Natural killer cell treated with Interleukin-12 subunit alpha and Interleukin-12 subunit beta and Interleukin-15 and Interleukin-18, amount 100 ng/mL, for 72 hours (primary cell): ENCODE measurements at places on chromosomes 7 and 10. TPM values are rescaled to one million over a fixed set of nuclear protein-coding genes. Genes with fewer than 3 reads are reported as not detected.

DNA sequence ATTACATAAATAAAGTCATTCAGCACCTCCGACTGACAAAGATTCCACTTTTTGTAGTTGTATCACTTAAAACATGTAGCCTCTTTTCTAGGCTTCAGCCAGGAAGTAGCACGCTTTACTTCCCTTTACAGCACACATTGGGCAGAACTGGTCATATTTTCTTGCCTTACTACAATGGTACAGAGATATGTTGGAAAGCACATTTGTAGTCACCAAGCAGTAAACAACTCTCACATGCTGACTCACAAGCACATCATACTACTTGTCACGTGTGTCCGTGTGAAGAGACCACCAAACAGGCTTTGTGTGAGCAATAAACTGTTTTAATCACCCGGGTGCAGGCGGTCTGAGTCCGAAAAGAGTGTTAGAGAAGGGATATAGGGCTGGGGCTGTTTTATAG, 1071.8 kb downstream of the DNAJB9 start:
- no peak for DNase-seq
- H3K27ac ChIP-seq, result no peak overlapping the region
- H3K27me3 ChIP-seq, result no peaks in the 10 kb centered on the region

DNA sequence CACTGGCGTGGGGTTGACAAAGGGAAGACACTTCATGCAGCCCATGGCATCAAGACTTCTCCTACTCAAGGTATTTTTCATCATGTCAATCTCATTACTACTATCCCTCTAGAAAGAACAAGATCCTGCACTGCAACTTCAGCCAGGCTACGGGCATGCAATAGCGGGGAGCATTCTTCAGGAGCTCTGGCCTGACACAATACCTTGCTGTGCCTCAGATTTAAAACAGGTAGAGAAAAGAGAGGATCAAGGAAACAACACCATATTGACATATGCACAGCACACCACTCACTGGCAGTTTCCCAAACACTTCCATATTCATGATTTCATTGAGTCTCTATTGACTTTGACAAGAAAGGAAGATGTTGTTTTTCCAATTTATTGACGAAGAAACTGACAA, 51.5 kb downstream of the DOCK4 start:
- H3K4me1 ChIP-seq, result no peaks in the 10 kb centered on the region
- no peak overlapping the region for H3K4me3 ChIP-seq
- no peak for DNase-seq
- H3K27me3 ChIP-seq, result peaks cover 26% of the 10 kb centered on the region

DNA sequence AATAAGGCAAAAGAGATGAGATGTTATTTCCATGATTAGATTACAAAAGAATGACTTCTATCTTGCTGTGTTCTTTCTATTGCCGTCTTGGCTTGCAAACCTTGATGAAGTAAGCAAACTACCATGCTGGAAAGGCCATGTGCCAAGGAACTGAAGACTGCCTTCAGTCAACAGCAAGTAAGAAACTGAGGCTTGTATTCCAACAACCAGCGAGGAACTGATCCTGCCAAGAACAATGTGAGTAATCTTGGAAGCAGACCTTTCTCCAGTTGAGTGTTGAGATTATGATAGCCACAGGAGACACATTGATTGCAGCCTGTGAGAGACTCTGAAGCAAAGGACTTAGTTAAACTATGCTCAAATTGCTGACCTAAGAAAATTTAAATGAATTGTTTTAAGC, 164.6 kb upstream of the GRM3 start:
- no peaks in the 10 kb centered on the region for H3K4me1 ChIP-seq
- H3K27me3 ChIP-seq, result no peaks in the 10 kb centered on the region
- no peak for DNase-seq
- no peak overlapping the region for H3K27ac ChIP-seq

- no peak overlapping the region for H3K27ac ChIP-seq
- no peak for DNase-seq
- no peaks in the 10 kb centered on the region for H3K4me1 ChIP-seq
- H3K4me3 ChIP-seq, result no peak overlapping the region
- H3K36me3 ChIP-seq, result peaks cover 4% of the 10 kb centered on the region
Observed at GRCh38 chr7:127525866-127526480, 59.4 kb downstream of the GCC1 start.

GRCh38 chr10:126268013-126268920, 120.0 kb downstream of the ADAM12 start:
- no peak overlapping the region for H3K4me3 ChIP-seq
- no peak for DNase-seq
- no peaks in the 10 kb centered on the region for H3K36me3 ChIP-seq
- no peaks in the 10 kb centered on the region for H3K4me1 ChIP-seq
- H3K27ac ChIP-seq, result no peak overlapping the region

GRCh38 chr7:4000139-4000538, 682.0 kb upstream of the FOXK1 start:
- H3K4me1 ChIP-seq, result no peaks in the 10 kb centered on the region
- H3K4me3 ChIP-seq, result no peak overlapping the region
- no peak overlapping the region for H3K27ac ChIP-seq
- H3K36me3 ChIP-seq, result no peaks in the 10 kb centered on the region

DNA sequence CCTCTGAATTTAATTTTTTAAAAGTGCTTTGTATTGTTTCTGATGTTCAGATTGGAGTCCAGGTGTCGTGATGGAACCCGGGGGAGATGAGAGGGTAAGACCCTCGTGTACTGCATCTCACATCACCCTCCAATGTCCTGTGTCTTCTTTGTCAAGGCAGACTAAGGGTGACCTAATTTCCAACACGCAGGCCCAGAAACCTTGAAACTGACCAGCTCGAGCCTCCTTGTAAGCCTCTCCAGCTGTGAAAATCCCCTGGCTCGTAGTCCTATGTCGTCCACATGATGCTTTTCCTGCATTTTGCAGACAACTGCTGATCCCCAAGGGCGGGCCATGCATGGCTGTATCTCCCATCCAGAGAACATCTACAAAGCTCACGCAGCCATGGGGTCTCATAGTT, 220.2 kb downstream of the ARHGAP12 start:
- H3K36me3 ChIP-seq, result peaks cover 18% of the 10 kb centered on the region
- H3K27ac ChIP-seq, result peak overlapping the region; percentile 55
- peaks cover 15% of the 10 kb centered on the region for H3K4me1 ChIP-seq
- H3K4me3 ChIP-seq, result no peak overlapping the region
- no peak for DNase-seq
- peaks cover 3% of the 10 kb centered on the region for H3K27me3 ChIP-seq

- no peak for DNase-seq
- no peaks in the 10 kb centered on the region for H3K4me1 ChIP-seq
- no peak overlapping the region for H3K4me3 ChIP-seq
- no peaks in the 10 kb centered on the region for H3K36me3 ChIP-seq
- no peak overlapping the region for H3K27ac ChIP-seq
Observed at GRCh38 chr7:103593691-103594090, 147.7 kb upstream of the SLC26A5 start.

DNA sequence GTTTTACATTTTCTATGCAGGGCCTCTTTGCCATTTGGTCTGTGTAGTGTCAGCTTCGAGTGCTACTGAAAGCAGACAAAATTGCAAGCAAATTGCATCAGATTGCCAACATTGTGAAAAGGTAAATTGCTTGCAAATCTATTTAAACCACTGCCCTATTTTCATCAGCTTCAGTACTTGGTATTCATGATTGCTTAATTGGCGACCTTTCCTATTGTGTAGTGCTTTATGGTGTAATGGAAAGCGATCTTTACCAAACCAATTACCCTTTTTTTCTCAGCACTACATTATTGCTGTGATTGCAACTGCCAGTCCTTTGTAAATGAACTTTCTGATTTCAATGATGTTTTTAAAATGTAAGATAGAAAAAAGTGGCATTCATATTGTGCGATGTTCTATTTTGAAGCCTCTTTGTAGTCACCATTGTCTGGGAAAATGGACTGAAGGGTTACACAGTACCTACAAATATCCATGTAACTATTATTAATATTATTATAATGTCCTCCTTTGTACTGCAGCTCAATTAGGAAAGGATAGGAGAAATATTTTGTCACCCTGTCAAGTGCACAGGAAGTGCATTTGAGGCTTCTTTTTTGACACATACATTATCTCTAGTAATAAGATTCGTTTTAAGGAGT, 177.7 kb upstream of the SP8 start:
- no peak overlapping the region for H3K4me3 ChIP-seq
- no peak overlapping the region for H3K27ac ChIP-seq
- H3K36me3 ChIP-seq, result no peaks in the 10 kb centered on the region
- H3K4me1 ChIP-seq, result no peaks in the 10 kb centered on the region

- H3K27ac ChIP-seq, result no peak overlapping the region
- no peaks in the 10 kb centered on the region for H3K36me3 ChIP-seq
- no peaks in the 10 kb centered on the region for H3K4me1 ChIP-seq
- DNase-seq, result no peak
- peaks cover 15% of the 10 kb centered on the region for H3K27me3 ChIP-seq
- no peak overlapping the region for H3K4me3 ChIP-seq
Observed at GRCh38 chr10:34664706-34665105, 150.4 kb downstream of the PARD3 start.

DNA sequence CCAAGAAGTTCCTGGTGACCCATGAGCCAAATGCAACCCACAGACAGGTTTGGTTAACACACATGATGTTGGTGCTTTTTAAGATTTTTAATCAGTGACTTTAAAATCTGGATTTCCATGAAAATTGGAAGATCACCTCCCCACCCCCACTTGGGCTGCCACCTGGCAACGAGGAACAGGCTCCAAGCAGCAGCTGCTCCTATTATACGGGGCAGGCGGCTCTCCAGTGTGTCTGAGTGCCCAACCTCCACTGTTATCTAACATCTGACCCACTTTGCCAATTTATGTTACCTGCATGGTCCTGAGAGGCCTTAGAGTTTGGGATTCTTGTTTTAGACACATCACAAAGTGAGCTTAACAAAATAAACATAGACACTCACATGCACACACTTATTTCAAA, 56.4 kb downstream of the SGMS1 start:
- DNase-seq, result no peak
- H3K27me3 ChIP-seq, result no peaks in the 10 kb centered on the region
- H3K27ac ChIP-seq, result no peak overlapping the region

DNA sequence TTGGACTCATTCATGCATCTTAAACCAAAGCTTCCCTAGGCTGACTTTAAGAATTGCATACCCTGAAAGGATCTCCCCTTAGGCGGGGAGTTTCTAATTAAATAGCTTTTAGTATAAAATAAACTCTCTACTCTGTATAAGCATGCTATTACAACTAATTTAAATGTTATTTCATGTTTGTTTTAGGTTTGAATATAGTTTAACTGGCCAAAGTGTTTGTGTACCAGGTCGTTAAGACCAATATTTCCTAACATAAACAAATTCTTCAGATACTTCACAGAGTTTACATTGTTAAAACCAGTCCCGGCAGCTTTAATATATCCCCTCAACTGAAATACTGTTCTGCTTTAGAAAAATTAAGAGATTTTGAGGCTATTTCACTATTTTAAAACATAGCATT, 2.3 kb downstream of the GLI3 start:
- DNase-seq, result no peak
- H3K27me3 ChIP-seq, result peaks cover 60% of the 10 kb centered on the region
- H3K4me3 ChIP-seq, result no peak overlapping the region
- H3K27ac ChIP-seq, result no peak overlapping the region
- peaks cover 11% of the 10 kb centered on the region for H3K4me1 ChIP-seq

GRCh38 chr7:137081321-137082093, 213.1 kb downstream of the CHRM2 start:
- no peak overlapping the region for H3K4me3 ChIP-seq
- no peak for DNase-seq
- no peak overlapping the region for H3K27ac ChIP-seq
- no peaks in the 10 kb centered on the region for H3K4me1 ChIP-seq
- no peaks in the 10 kb centered on the region for H3K27me3 ChIP-seq
- peaks cover 7% of the 10 kb centered on the region for H3K36me3 ChIP-seq

DNA sequence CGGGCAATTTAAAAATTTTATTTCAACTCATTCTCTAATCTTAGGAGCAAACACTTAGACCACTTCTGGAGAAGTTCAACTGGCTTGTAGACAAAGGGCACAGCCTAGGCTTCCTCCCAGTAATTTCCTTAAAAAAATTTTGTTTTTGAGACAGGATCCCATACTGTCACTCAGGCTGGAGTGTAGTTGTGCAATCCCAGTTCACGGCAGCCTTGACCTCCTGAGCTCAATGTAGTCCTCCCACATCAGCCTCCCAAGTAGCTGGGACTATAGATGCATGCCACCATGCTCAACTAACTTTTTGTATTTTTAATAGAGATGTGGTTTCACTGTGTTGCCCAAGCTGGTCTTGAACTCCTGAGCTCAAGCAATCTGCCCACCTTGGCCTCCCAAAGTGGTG, 38.4 kb downstream of the BAMBI start:
- H3K4me1 ChIP-seq, result no peaks in the 10 kb centered on the region
- DNase-seq, result no peak
- peaks cover 15% of the 10 kb centered on the region for H3K27me3 ChIP-seq
- H3K4me3 ChIP-seq, result no peak overlapping the region
- no peaks in the 10 kb centered on the region for H3K36me3 ChIP-seq

DNA sequence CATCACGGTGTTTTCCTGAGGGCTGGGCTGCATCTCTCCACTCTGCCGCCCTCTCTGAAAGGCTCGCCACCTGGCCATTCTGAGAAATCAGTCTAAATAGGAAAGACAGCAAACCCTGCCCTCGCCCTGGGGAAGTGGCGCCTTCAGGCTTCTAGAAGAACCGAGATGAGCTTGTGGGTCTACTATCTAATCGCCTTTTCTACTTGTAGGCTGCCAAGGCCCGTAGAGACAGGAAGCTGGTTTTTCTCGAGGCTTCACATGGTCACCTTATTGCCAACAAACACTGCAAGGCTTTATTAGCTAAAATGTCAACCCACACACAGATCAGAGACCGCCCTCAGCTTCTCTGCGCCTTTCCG, 21.4 kb downstream of the LAT2 start:
- H3K4me1 ChIP-seq, result peaks cover 26% of the 10 kb centered on the region
- DNase-seq, result peak; percentile 79
- H3K27me3 ChIP-seq, result no peaks in the 10 kb centered on the region
- H3K36me3 ChIP-seq, result peaks cover 15% of the 10 kb centered on the region
- H3K4me3 ChIP-seq, result peak overlapping the region; percentile 80
- H3K27ac ChIP-seq, result peak overlapping the region; percentile 91

DNA sequence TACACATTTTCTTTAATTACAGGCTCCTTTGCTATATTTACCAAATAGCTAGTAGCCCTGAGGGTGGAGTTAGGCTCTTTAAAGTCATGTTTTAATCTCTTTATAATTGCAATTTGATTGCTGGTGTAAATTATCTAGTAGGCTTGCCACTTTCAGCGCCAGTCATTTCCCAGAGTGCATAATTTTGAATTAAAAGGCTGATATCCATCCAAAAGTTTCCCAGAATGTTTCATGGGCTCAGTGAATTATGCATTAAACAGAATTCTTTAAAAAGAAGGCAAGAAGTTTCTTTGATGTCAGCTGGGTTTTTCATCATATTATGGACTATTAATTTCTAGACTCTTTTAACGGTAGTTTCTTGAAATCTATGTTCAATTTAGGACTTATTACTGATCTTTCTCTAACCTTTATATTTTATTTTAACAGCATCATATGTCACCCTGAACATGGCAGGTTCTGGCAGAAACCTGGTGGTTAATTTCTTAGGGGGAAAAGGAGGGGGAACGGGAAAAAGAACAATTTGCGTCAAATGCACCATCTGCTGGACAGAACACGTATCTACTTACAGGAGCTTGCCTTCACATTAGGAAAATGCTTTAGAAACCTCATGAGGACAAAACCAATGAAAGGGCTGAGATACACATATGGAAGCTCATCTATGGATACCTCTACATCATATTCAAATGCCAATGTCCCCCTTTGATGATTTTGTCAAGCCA, 171.1 kb downstream of the GRM3 start:
- H3K4me1 ChIP-seq, result no peaks in the 10 kb centered on the region
- no peaks in the 10 kb centered on the region for H3K27me3 ChIP-seq
- DNase-seq, result no peak
- H3K4me3 ChIP-seq, result no peak overlapping the region
- H3K36me3 ChIP-seq, result no peaks in the 10 kb centered on the region
- no peak overlapping the region for H3K27ac ChIP-seq

BTBD16 gene
- not detected for total RNA-seq

ZNF722 gene
- not detected for total RNA-seq

VSTM4 gene
- 0.25 TPM for total RNA-seq

TAS2R41 gene
- total RNA-seq, result not detected

TMEM236 gene
- 0.11 TPM for total RNA-seq

TTYH3 gene
- total RNA-seq, result 24.8 TPM

PIK3CG gene
- total RNA-seq, result 80.7 TPM
